ENCODE measurements at places on chromosomes 1 and 21.

DNA sequence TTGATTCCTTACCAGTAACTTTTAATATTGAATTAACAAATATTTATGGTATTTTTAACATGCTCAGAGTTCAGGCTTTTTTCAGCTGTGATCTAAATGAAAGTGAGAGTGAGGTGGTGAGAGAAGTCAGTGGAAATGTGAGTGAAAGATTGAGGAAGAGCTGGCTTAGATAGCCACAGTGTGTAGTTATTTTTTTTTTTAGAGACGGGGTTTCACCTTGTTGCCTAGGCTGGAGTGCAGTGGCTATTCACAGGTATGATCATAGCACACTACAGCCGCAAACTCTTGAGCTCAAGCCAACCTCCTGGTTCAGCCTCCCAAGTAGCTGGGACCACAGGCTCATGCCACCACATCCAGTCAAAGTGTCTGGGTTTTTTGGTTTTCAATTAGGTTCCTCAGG lies 10.9 kb downstream of the RNF11 start:
- DNase-seq, result no peak

GRCh38 chr1:109923131-109923945 lies 12.7 kb downstream of the CSF1 start:
- DNase-seq, result no peak

- no peak for DNase-seq
These were observed 198.7 kb upstream of the LHX8 start for GRCh38 chr1:74935446-74935845.

DNA sequence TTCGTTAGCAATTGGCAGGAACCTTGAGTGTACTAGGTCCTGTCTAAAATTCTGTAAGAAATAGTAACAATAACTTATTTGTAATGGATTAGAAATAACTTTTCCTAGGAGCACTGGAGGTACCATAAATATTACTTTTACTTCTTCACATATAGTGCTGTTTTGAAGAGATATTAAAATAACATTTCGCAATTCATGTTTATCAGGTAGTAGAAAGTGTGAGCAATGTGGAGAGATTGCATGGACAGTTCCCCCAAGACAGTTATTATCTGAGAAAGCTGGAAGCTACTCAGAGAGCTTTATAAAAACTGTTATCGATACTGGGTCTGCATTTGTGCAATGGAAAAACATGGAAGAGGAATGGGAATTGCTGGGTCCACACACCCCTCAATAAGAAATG lies 128.5 kb upstream of the KIF26B start:
- DNase-seq, result no peak

DNA sequence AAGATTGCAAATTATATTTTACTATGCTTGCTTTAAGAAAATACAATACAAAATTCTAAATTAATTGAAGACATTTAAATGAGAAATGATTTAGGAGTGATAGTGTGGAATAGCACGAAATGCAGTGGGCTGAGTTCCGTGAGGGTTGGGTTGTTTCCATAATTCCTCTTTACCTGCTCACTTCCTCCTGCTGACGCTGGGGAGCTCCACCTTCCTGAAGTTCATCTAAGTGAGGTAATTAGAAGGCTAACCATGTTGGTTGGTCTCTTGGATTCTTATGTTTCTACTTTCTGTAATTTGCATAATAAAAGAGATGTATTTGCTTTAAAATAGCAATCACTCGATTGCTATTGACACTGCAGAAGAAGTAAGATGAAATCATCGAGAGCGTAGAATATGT lies 4.7 kb downstream of the OR14I1 start:
- no peak for DNase-seq

- peak; percentile 62 for DNase-seq
These were observed 26.9 kb upstream of the RAP1A start for GRCh38 chr1:111592389-111593361.

- DNase-seq, result no peak
These were observed 7.9 kb downstream of the LHX4 start for GRCh38 chr1:180237869-180238476.

DNA sequence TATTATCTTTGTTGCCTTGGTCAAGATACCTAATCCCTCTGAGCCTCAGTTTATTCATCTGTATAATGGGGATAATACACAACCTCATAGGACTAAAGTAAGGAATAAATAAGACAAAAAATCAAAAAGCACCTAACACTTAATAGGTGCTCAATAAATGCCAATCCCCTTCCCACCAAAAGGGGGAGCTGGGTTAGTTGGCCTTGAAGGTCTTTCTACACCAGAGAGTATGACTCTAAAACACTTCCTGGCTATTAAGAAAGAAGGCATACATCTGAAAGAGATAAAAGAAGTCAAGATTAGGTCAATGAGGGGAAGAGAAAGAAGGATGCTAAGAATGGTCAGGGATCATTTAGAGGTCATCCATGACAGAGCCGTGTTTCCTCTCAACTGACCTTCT lies 11.1 kb downstream of the VSIG8 start:
- DNase-seq, result no peak

DNA sequence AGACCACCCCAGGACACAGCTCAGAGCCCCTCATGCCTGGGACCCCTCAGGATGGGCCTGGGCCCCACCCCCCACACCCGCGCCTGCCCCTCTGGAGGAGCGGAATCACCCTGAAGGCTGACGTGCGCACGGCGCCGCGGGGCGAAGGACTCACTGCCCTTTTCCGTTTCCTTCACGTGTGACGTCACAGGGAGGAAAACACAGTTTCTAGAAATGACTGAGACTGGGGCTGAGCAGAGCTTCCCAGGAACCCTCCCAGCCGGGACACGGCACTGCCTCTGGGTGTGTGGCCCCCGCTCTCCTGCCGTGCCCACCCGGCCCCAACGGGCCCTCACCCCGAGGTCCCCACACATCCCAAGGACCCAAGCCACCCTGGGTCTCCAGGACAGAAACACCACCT lies 5.4 kb upstream of the TNFRSF4 start:
- DNase-seq, result no peak

DNA sequence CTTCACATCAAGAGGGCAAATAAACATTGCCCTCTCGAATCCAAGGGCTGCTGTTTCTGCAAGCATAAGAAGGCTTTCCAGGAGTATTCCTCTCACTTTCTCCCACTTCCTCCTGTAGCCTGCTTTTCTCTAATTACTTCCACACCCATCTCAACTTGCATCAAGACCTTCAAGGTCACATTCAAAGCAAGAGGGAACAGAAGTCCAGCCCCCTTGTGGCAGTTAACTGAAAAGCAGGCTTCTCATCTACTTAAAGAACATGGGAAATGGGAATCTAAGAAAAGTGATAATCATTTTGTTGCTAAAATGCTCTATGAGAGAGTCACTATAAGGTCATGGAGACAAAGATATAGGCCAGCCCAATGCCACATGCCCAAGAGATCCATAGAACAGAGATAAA lies 874.4 kb downstream of the KCNT2 start:
- DNase-seq, result no peak

GRCh38 chr1:211697356-211697755 lies 21.9 kb upstream of the NEK2 start:
- DNase-seq, result no peak

GRCh38 chr1:43293896-43294760 lies 6.7 kb upstream of the TIE1 start:
- no peak for DNase-seq

DNA sequence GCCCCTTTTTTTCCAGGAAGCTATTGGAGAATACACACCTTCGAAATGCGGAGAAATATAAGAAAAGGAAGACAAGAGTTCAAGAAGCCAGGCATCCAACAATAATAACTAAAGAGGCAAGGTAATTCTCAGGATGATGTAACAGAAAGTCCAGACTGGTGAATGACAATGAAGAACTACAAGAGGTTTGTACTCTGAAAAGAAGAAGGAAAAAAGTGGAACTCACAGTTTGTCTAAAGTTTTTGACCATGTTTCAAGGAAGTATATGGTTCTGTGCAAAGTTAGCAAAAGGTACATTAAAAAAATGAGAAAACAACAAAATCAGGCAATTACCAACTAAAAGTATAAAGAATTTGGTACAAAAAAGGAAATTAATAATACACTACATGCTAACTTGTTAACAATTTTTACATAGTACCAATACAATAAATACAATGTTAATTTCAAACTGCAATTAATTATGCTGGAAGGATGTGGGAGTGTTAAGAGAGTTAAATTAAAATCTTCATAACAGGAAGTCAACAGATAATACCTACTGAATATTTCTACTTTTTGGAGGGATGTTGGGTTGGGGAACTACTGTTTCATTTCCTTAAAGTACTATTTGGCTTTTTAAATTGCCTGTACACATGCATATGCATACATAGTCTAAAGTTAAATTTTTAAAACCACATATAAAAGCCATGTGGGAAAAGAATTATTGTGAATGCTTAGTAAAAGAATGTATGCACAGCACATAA lies 12.9 kb upstream of the CD55 start:
- DNase-seq, result no peak

DNA sequence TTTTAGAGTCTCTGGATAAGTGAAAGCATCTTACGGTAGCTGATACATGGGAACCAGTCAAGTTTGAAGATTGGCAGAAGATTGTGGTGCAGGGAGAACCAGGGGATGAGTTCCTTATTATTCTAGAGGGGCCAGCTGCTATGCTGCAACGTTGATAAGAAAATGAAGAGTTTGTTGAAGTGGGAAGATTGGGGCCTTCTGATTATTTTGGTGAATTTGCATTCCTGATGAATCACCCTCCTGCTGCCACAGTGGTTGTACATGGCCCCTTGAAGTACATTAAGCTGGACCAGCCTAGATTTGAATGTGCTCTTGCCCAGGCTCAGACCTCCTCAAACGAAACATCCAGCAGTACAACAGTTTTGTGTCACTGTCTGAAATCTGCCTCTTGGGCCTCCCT lies 45.9 kb downstream of the BTBD8 start:
- DNase-seq, result no peak

GRCh38 chr1:26145041-26145959 lies 13.6 kb upstream of the FAM110D start:
- peak; percentile 56 for DNase-seq

- peak; percentile 34 for DNase-seq
These were observed 331.6 kb downstream of the SRGAP2C start for GRCh38 chr1:121516234-121516967.

- no peak for DNase-seq
These were observed 45.6 kb upstream of the COA6 start for GRCh38 chr1:234327577-234328164.

- no peak for DNase-seq
These were observed 14.0 kb downstream of the PRDM15 start for GRCh38 chr21:41865002-41865777.

- DNase-seq, result no peak
These were observed 45.4 kb upstream of the LAMC2 start for GRCh38 chr1:183140633-183141032.

DNA sequence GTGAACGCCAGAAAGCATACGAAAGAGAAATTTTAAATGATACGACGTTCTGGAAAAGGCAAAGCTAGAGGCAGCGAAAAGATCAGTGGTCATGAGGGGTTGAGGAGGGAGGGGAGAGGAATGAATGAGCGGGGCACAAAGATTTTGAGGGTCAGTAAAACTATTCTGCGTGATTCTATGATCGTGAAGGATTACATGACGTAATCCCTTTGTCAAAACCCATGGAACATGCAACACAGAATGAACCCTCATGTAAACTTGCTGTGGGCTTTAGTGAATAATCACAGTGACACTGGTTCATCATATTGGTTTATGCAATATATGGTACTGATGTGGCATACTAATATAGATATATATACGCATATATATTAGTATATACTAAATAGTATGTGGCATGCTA lies 13.0 kb downstream of the LRRC38 start:
- DNase-seq, result no peak

DNA sequence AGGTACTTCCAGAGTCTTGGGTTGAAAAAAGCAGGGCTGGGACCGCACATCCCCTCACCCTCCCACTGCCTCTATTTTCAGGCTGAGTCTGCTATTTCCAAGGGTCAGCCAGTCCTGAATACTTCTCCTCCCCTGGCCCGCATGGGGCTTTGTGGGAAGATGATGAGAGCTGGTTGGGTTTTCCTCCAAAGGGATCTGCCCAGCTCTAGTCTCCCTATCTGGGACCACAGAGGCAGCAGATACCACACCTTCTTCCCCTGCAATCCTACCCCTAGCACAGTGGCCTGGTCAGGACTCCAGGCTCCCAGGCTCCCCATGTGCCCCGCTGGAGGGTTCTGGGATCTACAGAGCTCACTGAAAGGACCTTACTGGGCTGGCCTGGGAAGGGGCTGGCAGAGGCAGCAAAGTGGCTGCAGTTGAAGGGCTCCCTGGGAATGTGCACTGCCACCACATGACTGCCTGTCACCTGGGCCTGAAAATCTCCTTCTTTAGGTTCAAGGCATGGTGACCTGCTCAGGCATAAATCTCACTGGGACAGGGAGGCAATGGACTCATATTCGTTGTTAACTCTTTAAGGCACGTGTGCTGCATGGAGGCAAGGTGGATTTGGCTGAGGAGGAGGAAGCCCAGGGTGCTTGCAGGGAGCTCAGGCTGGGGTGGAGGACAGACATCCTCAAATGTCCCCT lies 13.1 kb downstream of the CACNA1S start:
- DNase-seq, result no peak

- DNase-seq, result no peak
These were observed 40.1 kb upstream of the ERG start for GRCh38 chr21:38538353-38538752.

DNA sequence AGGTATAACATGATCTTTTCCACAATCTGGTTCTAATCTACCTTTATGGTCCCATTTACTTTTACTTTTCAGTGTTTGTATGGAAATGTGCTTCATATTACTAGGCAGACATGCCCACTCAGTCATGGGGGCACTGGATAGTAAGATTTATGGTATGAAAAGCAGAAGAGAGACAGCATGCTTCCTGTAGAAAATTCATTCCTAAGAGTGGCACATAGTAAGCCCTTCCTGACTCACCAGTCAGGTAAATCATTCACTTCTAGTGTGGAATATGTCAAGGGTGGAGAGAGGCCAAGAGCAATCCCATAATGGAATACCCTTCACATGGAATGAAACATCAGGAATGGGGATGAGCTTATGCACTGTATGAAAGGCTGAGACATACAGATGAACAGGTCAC lies 49.5 kb upstream of the BCL10 start:
- no peak for DNase-seq

DNA sequence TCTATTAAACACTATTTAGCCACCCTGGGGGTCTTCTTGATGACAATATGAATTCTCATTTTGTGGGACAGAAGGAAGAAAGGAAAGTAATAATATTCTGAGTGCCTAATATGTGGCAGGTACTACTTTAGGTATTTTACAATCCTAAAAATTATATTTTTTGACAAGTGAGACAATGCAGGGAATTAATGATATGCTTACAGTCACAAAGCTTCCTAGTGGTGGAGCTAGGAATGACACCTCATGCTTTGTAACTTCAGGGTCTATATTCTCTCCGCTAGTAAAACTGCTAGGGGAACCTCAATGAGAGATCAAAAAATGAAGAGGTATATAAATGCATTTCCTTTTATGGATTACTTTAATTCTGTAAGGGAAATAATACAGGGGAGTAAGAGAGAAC lies 44.3 kb downstream of the TPR start:
- no peak for DNase-seq

- no peak for DNase-seq
These were observed at the start of gene MYOCOS for GRCh38 chr1:171622152-171622462. Gene MYOCOS, plus strand, starts transcription at chr1:171622243. Its CDS starts 1,641 bp downstream, at chr1:171623884.

- no peak for DNase-seq
These were observed at the start of gene A3GALT2 for GRCh38 chr1:33320619-33321165. Gene A3GALT2, minus strand, starts transcription at chr1:33321098. Its CDS starts 0 bp downstream, at chr1:33321098.
